ENCODE measurements at places on chromosomes 5 and 9.

DNA sequence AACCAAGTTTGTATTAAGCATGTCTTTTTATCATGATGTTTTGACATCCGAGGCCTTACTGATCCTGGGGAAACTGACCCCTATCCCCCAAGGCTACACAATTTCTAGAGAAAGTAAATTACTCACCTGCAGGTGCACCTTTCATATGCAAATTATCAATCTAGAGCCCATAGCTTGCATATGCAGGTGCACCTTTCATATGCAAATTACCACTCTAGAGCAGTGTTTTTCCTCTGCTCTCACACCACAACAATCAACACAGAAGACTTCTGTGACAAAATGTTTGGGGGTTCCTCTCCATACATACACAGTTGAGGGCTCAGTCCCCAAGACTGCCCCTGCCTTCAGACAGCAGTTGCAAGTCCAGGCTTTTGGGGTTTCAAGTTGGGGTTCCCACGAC is 203.7 kb upstream of the RORB start:
- no peaks in the 10 kb centered on the region for H3K27me3 ChIP-seq
- no peaks in the 10 kb centered on the region for H3K4me1 ChIP-seq
- no peak for DNase-seq
- H3K4me3 ChIP-seq, result no peak overlapping the region
- no peak overlapping the region for H3K27ac ChIP-seq

GRCh38 chr5:172636279-172637050 is 4.6 kb upstream of the NEURL1B start:
- no peak overlapping the region for H3K27ac ChIP-seq
- no peaks in the 10 kb centered on the region for H3K36me3 ChIP-seq
- peaks cover 20% of the 10 kb centered on the region for H3K27me3 ChIP-seq
- peaks cover 7% of the 10 kb centered on the region for H3K4me1 ChIP-seq
- DNase-seq, result no peak

- no peak for DNase-seq
- H3K4me1 ChIP-seq, result peaks cover 21% of the 10 kb centered on the region
- H3K27me3 ChIP-seq, result no peaks in the 10 kb centered on the region
Observed at GRCh38 chr5:171952021-171952420, 54.4 kb downstream of the FBXW11 start.

DNA sequence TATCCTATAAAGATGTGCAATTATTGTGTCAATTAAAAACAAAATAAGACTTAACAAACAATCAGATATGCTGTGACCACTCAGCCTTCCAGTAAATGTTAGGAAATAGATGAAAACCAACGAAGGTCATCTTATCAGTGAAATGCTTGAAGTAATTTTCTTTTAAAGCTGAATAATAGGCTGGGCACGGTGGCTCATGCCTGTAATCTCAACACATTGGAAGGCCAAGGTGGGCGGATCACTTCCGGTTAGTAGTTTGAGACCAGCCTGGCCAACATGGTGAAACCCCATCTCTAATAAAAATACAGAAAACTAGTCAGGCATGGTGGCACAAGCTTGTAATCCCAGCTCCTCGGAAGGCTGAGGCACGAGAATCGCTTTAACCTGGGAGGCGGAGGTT is 31.2 kb downstream of the NLN start:
- no peak for DNase-seq
- H3K4me1 ChIP-seq, result no peaks in the 10 kb centered on the region
- peaks cover 14% of the 10 kb centered on the region for H3K36me3 ChIP-seq
- H3K27me3 ChIP-seq, result no peaks in the 10 kb centered on the region

DNA sequence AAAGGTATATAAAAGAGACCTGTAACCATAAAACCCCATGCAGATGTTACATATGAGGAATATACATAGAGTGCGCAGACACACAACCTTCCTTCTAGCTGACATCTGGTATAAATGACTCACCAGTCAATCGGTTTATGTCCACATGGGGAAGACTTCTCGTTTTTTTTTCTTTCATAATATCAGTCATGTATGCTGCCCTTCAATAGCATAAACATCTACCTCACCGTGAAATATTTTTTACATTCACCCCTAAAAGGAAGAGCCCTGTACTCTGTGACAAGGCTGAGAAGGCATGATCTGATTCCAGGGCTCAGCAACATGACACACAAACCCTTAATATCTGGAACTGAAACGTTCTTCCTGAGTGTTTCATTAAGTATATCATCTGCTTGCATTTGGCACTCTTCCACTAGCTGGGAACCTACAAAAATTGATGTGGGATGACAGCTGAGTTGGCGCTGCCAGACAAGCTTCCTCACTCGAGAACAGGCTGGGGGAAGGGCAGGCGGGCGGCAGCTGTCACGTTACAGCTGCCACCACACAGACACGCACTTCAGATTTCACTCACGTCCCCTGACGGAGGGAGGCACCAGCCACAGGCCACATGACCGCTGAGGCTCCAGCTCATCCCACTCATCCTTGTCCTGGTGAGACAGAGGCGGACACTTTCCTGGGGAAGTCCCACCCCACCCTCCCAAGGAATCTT is 74.2 kb downstream of the SHB start:
- peaks cover under 1% of the 10 kb centered on the region for H3K36me3 ChIP-seq
- peak; percentile 71 for DNase-seq
- peaks cover 4% of the 10 kb centered on the region for H3K27me3 ChIP-seq
- peaks cover 58% of the 10 kb centered on the region for H3K4me1 ChIP-seq

- no peaks in the 10 kb centered on the region for H3K36me3 ChIP-seq
- H3K4me1 ChIP-seq, result no peaks in the 10 kb centered on the region
- no peak overlapping the region for H3K27ac ChIP-seq
- H3K27me3 ChIP-seq, result no peaks in the 10 kb centered on the region
Observed at GRCh38 chr5:110440058-110440457, 286.4 kb downstream of the TMEM232 start.

DNA sequence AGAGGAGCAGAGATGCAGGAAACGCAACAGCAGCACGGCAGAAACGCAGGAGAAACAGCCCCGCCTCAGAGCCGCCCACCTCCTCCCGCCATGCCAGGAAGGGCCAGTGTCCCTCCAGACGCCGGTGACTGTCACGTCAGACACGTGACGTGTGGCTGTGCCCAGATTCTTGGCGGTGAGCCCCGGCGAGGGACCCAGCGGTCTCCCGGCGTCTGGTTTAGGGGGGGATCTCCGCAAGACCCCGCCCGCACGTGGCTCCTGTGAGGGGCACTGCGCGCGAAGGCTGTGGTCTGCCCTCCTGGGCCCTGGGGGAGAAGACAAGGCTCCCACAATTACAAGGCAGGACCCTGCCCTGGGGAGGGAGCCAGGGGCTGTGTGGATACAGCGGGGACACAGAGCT is 2.4 kb upstream of the LCN8 start:
- peak overlapping the region; percentile 81 for H3K27ac ChIP-seq
- no peak for DNase-seq
- peaks cover 29% of the 10 kb centered on the region for H3K4me1 ChIP-seq

- no peak for DNase-seq
- no peaks in the 10 kb centered on the region for H3K27me3 ChIP-seq
- H3K4me1 ChIP-seq, result peaks cover 20% of the 10 kb centered on the region
- H3K4me3 ChIP-seq, result no peak overlapping the region
Observed at GRCh38 chr5:151036556-151036955, 16.2 kb downstream of the GPX3 start.

DNA sequence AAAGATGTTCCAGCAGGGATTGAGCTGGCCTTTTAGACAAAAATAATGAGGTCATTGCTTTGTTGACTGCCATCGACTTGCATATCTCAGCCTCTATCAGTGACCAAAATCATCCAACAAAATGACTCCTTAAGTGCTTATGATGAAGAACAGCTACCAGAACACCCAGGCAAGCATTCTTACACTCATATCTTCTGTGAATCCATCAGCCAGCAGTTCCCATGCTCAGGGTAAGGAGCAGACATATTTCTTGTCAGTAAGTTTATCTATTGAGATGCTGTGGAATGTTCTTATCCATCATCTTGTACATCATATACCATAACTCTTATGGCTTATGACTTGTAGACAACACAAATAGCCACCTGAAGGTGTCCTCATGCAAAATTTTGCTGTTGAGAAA is 20.2 kb upstream of the SPDL1 start:
- H3K36me3 ChIP-seq, result no peaks in the 10 kb centered on the region
- no peak overlapping the region for H3K27ac ChIP-seq

GRCh38 chr5:117973785-117974184 is 1014.6 kb downstream of the DTWD2 start:
- no peak for DNase-seq
- no peak overlapping the region for H3K4me3 ChIP-seq
- H3K27me3 ChIP-seq, result no peaks in the 10 kb centered on the region
- H3K4me1 ChIP-seq, result no peaks in the 10 kb centered on the region

- peak; percentile 87 for DNase-seq
- H3K27me3 ChIP-seq, result no peaks in the 10 kb centered on the region
- no peaks in the 10 kb centered on the region for H3K36me3 ChIP-seq
Observed at GRCh38 chr5:67215519-67216471, 19.2 kb upstream of the CD180 start.

DNA sequence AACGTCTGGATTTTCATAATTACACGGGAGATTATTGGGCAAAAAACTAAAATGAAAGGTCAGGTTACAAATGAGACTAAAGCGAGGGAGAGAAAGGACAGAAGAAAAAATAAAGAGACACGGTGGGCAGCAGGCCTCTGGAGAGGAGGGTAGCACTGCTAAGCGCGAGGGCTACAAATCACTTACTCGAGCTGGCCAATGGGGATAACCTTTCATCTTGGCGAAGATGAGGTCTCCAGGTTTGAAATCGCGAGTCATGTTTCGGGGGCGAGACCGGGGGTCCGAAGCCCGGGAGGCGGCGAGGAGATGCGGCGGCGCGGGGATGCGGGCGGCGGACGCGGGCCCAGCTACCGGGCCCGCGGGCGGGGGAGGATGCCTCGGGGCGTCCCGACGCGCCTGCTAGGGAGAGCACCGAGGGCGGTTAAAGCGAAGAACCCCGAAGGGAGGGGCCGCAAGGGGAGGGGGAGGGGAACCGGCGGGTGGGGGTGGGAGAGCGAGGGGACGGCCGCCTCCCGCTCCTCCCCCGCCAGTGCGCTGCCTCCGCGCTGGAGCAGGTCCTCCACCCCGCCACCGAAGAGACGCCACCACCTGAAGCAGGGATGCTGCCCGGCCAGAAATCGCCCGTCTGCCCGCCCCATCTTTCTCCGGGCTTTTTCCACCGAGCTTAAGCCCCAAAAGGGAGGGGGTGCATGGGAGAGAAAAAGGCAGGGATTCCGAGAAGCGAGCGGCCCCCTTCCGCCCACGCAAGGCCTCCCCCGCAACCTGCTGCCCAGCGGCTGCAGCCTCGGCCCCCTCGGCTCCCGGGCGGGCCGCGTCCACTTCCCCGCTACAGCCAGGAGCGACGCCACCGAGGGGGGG is 610 bp downstream of the PSIP1 start:
- H3K4me1 ChIP-seq, result peaks cover 40% of the 10 kb centered on the region
- peak overlapping the region; percentile 98 for H3K27ac ChIP-seq
- no peaks in the 10 kb centered on the region for H3K27me3 ChIP-seq

DNA sequence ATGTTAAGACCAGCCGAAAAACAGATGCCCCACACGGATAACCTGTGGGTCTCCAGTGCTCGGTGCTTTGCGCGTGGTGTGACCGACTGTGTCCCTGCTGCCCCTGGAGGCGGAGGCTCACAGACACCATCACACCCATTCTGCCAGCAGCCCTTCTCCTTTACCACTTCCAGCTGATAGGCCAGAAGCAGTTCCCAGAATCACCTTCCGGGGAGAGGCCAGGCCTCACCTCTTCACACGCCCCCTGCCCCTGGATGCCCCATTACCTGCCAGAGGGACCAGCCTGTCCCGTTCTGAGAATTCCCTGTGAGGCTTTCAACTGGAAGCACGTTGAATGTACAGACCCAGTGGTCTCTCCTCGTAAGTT is 21.6 kb upstream of the LRRC14B start:
- H3K4me1 ChIP-seq, result no peaks in the 10 kb centered on the region
- no peak overlapping the region for H3K4me3 ChIP-seq
- no peak for DNase-seq
- peaks cover 9% of the 10 kb centered on the region for H3K27me3 ChIP-seq
- no peaks in the 10 kb centered on the region for H3K36me3 ChIP-seq
- no peak overlapping the region for H3K27ac ChIP-seq

DNA sequence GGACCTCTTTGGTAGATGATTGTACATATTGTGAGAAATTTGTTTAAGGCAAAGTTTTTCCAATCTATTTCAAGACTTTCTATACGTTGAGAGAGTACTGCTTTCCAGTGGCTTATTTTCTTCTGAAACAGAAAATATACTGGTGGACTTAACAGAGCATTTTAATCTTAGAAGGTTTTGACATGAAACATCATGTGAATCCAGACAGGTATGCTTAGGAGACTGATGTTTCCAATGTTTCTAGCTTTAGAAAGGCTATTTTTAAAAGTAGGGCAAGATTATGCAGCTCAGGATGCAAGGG is 71.0 kb downstream of the PIK3R1 start:
- H3K27ac ChIP-seq, result no peak overlapping the region
- no peak for DNase-seq
- H3K4me1 ChIP-seq, result peaks cover 24% of the 10 kb centered on the region
- no peak overlapping the region for H3K4me3 ChIP-seq
- H3K27me3 ChIP-seq, result no peaks in the 10 kb centered on the region

DNA sequence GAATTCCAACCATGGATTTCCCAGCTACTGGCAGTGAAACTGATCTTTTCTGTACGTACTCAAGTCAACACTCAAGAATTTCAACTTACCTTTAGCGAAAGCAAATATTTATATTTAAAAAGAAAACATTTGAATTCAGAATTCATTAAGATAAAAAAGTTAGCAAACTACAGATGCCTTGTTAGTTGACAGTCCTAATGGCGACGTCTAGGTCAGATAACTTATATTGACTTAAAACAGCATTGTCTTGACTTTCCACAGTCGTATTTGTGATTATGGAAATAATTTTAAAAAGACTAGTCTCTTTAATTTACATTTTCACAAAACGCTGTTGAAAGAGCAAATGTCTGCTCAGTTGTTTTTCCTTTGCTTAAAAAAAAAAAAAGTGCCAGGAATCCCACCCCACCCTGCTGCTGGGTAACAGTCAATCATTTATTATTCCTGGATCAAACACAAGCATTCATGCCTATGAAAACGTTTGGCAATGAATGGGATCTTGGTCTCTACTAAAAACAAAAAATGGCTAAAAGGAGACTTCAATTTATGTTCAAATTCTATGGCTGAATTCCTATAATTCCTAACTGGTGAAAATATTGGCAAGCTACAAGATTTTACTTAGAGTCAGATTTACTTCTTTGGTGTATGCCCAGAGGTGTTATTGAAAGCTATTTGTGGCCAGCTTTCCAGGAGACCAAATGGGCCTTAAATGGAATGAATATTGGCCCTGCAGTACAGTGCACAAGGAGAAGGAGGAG is 22.0 kb downstream of the OR2S2 start:
- no peaks in the 10 kb centered on the region for H3K36me3 ChIP-seq
- peaks cover 18% of the 10 kb centered on the region for H3K4me1 ChIP-seq
- DNase-seq, result no peak
- peaks cover 17% of the 10 kb centered on the region for H3K27me3 ChIP-seq

Measured in stimulated activated naive B cell treated with anti-CD40 and anti-IgM and Interleukin-4, amounts not matched to agents 10 μg/mL and 1 μg/mL and 100 μg/mL, for 72 hours (primary cell).